Activated T-cell treated with anti-CD3 and anti-CD28 coated beads, Interleukin-2, amount 50 U/mL, for 48 hours (primary cell): ENCODE measurements at places on chromosomes 4 and X.
A peak's percentile ranks its signal among the peaks of the same experiment; 100 is the strongest.

- DNase-seq = peak; percentile 51
Observed at GRCh38 chrX:102154900-102155805, 624 bp downstream of the BEX5 start.

GRCh38 chr4:8219236-8219635 is 20.1 kb downstream of the SH3TC1 start:
- DNase-seq = no peak

DNA sequence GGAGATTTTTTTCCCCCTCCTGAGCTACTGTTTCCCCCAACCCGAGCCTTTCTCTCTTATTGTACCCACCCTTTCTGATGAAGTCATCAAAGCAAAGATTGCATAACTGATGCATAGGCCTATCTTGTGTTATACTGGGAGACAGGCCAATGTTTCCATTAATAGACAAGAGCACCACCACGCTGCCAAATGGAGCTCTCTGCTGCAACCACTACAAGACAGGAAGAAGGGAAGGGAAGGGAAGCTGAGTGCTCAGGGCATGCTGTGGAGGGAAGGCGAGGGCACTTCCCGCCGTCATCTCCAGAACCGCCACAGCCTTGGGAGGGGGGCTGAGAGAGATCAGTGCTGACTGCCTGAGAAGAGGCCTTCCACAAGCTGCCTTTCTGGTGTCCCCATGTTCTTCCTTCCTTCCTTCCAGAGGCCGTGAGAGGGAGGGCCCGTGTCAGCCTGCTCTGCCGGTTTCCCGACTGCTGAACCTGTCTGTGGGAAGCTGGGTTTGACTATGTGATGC is 75.0 kb downstream of the MGST2 start:
- no peak for DNase-seq

GRCh38 chr4:1243451-1244080 is 5.4 kb downstream of the CTBP1 start:
- DNase-seq = no peak

- no peak for DNase-seq
Observed at GRCh38 chr4:124745985-124746801, 33.7 kb upstream of the ANKRD50 start.

DNA sequence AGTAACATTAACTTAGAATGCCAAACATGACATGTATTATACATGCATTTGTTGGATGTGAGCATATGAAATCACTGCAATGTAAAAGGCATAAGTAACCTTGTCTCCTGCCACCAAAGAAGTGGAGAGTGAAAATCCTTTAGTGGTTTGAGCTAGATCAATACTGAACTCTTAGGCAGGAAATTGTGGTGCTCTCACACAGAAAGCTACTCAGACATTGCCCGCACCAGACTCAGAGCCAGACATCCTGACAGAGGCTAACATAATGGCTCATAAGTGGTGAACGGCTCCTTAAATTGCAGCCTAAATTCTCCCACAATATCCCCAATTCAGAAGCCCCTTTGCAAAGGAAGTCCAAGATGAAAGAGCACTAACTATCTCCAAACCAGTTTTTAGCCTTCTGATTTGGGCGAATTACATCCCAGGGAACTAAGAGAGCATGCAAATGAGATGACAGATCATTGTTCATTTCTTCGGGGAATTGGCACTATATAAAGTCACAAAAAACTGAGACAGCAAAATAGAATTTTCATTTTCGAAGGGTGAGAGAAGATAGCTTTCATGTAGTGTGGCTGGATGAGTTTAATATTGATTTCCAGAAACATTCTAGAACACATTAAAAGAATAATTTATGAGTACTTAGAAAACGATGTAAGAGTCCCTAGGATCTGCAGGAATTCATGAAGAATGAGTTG is 233.6 kb upstream of the RPS6KA3 start:
- DNase-seq = peak; percentile 33

DNA sequence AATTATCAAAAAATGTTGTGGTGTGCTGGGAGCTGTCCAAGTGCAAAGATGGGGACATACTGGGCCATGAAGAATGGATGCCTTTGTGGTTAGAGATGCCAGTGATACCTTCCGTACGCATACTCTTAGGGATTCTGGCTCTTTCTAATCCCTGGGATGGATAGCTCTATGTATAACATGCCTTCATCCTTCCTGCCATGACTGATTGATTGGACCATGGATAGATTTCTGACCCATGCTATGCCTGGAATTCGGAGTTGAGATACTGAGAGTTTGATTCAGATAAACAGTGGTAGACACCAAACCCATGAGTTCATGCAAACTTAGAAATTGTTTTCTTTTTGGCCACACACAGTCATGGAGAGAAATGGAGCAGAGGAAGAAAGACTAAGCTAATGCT is 147.2 kb upstream of the WDFY3 start:
- no peak for DNase-seq

GRCh38 chrX:24464836-24465531 is at the start of gene PDK3:
PDK3 (plus strand) TSS chrX:24465286; CDS start chrX:24465456, 170 bp downstream.
- peak; percentile 84 for DNase-seq

- no peak for DNase-seq
Observed at GRCh38 chr4:4419896-4420295, 33.0 kb downstream of the NSG1 start.

GRCh38 chr4:3244002-3244401 is 5.0 kb upstream of the MSANTD1 start:
- no peak for DNase-seq

- no peak for DNase-seq
Observed at GRCh38 chrX:152025656-152026440, 51.4 kb upstream of the GABRE start.

GRCh38 chrX:78886550-78886949 is 58.6 kb upstream of the P2RY10 start:
- DNase-seq = no peak

DNA sequence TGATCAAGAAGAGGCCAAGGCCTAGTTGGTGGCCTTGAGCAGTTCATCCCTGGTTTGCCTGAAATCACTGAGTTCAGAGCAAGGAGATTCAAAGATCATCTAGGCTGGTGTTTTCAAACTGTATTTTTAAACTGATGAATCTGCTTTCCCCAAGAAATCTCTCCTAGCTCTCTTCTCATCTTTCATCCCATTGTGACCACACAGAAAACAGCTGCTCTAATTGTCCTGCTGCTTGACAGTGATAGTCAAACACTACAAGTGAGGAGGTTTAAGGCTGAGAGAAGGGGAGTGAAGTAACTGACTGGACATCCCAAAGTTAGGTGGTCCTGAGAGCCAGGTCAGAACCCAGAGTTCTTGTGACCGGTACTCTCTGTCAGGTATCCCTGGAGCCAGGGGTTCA is 91.5 kb downstream of the LNX1 start:
- no peak for DNase-seq

DNA sequence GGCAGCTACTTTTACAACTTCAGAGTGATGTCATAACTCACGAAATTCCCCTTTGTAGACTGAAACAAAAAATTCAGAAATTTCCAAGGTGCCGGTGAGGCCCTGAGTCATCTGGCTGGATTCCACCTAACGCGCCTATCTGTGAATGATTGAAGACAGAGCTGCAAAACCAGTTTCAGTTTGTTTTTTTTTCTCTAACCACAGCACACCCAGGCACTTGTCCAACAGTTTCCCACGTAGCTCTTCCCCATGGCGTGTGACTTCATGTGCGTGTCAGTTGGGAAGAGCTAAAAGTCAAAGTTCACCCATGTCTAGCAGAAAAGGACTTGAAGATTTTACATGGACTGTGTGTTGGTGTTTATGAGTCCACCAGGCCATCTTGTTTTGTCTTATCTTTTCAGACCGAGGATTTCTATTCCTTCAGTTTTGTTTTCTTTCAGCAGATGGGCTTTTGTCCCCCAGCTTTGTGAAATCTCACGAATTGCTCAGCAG is 16.4 kb downstream of the TCEANC start:
- peak; percentile 67 for DNase-seq

GRCh38 chrX:48025561-48025960 is 18.8 kb downstream of the SPACA5 start:
- peak; percentile 46 for DNase-seq

DNA sequence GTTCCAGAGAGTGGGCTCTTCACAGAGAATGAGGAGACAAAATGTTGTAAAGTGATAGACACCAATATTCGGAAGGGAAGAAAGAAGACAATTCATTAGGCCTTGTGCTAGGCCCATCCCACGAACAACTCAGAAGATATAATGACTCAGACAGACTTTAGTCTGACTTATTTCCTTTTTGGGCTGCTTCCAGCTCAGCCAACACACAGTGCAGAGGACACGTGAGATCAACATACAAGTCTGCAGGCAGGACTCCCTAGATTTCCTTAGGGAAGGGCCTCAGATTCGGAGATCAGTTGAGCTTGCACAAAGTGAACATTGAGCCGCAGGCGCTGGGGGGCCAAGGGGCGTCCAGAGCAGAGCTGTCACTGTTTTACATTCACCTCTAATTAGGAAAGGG is 290.7 kb upstream of the TENM3 start:
- DNase-seq = no peak

DNA sequence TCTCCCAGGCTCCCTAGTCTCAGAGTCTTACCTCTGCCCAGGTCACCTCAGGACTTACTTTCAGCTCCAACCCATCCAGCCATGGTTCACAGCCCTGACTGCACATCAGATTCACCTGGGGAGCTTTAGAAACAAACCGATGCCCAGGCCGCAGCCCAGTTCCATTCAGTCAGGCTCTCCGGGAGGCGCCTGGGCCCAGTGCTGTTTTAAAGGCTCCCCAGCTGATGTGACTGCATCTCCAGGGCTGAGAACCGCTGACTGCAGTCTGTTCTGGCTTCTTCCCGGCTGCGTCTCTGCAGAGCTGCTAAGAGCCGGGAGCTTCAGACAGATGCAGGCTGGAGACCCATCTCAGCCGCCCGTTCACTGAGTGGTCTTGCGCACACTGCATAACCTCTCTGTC is 44.4 kb upstream of the LGI2 start:
- DNase-seq = no peak

- DNase-seq = no peak
Observed at GRCh38 chrX:109880629-109881028, 122.3 kb upstream of the TMEM164 start.

DNA sequence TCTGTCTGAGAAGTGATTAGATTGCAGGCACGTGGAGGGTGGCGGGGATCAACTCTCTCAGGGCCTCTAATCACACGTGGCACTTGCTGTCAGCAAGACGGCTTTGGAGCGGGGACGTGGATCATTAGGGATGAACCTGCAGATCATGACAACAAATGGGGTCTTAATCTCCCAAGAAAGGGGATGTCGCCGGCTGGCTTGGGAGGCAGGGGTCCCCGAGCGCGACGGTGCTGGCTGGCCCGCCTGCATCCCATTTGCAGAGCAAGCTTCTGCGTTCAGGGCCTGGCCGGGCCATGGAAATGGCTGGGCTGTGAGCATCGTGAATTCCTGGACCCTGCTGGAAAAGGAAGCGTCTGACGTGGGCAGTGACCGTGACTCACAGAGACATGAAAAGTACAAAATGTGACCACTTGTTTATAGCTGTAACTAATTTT is 85.1 kb upstream of the SHOX start:
- DNase-seq = no peak

DNA sequence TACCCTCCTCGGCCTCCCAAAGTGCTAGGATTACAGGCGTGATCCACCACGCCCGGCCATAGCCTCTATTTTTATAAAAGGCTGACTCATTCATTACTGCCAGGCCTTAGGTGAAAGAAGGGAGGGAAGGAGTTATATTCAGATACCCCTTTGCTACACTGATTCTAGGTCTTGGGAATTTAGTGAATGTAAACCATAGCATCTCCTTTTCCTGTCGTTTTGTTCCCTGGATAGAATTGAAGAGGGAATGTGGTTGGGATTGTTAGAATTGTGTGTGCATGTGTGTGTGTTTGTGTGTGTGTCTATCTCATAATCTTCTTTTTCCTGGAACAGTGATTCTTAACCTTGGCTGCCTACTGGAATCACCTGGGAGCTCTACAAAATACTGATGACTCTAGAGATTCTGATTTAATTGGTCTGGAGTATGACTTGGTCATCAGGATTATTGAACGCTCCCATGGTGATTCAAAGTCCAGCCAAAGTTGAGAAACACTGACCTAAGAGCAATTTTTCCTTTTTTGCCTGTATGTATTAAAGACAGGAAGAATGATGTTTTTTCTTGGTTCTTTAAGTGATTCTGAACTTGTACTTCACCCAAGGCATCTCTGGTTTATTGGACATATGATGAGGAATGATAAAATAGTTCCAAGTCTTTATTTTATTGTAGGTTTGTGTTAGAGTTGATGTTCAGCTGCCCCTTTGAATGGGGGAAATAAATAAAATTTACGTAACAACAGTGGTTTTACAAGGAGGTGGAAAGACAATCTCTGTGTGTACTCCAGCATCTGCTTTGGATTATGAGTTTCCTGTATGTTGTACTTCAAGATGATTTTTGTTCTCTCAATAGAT is 37.0 kb downstream of the NAP1L5 start:
- no peak for DNase-seq

GRCh38 chr4:160318567-160319220 is 1215.8 kb downstream of the RAPGEF2 start:
- no peak for DNase-seq

- DNase-seq = no peak
Observed at GRCh38 chr4:152118819-152119553, 358.2 kb upstream of the GATB start.

DNA sequence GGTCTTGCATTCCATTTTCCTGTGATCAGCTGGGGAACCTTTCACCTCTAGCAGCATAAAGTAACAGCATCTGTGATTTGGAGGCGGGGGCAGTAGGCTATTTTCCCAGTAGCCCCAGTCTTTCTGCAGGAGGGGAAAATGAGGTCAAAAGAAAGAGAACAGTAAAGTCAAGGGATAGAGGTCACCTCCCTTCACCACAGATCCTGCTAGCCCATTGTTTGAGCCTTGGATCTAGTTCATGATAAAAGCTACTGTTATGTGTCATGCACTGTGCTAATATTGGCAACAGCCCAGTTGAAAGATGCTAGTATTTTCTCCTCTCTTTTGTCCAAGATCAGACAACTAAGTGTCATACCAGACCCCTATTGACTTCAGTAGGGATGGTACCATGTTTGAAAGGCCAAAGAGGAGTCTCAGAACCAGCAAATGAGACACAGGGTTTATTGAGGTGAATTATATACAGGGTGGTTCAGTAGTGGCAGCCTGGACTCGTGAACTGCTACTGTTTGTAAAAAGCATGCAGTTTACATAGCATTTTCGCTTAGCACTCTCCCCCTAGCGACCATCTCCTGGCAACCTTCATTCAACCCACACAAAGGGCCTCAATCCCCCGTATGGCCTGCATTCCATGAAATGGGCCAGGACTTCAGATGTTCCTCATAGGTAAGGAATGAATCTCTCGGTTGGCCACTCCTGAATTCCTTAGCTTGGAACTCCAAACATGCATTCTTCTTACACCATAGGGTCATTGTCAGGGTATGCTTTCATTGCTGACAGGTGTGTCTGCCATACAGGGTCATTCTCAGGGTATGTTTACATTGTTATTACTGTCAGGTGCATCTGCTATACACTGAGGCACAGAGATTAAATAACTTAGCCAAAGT is 170.0 kb upstream of the FRMPD4 start:
- no peak for DNase-seq

- DNase-seq = no peak
Observed at GRCh38 chr4:189083769-189084168, 856.9 kb upstream of the FRG1 start.

- DNase-seq = peak; percentile 19
Observed at GRCh38 chrX:130523460-130524394, 121.9 kb downstream of the RBMX2 start.

GRCh38 chr4:177185151-177185550 is 124.5 kb upstream of the NEIL3 start:
- no peak for DNase-seq
